ENCODE measurements at places on chromosomes 13 and 19. TPM values are rescaled to one million over a fixed set of nuclear protein-coding genes. Genes with fewer than 3 reads are reported as not detected.

DNA sequence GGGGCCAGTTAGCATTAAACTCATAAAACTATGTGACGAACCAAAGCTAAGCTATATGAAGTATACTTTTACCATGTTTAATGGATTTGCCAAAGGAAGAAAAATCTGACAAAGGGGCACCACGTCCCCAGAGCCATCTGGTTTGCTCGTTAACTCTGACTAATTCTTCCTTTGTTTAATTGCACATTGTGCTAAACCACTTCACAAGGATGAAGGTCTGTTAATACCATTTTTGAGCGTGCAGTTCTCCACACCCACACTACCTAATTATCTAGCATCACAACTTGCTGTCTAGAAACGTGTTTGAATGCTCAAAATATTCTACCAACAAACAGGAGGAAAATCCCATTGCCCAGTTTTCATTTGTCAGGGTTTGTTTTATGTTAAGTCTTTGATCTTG lies 74.8 kb downstream of the COL4A1 start:
- no peak for ATAC-seq

DNA sequence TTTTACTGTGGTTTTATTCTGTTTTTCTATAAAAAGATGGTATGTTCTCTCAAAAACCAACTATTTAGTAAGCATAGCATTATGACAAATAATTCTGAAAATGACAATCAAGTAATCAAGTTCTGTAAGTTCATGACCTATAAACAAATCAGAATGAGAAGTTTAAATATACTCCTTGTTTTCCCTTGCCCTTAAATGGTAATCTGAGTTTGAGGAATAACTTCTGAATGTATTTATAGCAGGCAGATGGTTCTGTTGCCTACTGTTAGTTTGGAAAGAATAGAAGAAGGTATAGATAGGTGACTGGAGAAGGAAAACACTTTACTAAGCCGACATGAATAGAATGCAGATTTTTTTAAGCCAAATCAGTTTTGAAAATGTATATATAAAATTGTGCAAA lies 63.9 kb downstream of the POSTN start:
- no peak for ATAC-seq

DNA sequence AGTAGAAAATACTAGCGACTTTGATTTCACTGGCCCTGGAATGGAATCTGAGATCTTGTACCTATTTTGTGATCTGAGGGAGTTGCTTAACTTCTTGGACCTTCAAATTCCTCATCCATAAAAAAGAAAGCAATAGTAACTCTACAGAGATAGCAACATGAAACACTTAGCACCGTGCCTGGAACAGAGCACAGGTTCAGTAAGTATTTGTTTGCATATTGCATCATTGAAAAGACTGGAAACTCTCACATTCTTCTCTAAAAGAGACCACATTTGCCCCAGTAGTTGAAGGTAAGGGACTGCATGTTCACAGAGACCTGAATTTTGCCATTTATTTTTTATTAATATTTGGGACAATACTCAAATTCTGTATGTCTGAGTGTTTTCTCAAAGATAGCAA lies 358.1 kb downstream of the COG6 start:
- ATAC-seq, result no peak

DNA sequence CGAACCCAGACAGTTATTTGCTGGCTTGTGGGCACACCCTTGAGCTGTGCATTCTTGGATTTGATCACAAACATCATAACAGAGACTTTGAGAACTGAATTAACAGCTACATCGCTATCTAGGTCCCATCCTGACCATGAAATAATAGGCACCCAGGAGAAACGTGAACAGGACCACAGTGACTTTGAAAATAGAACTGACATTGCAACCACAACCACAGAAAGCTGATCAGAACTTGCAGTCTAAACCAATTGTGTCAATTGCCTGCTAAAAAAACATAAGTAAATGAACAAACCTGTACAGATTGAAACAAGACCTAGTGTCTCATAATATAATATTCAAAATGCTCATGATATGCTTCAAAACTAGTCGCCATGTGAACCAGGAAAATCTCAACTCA lies 18.3 kb upstream of the KATNAL1 start:
- peak; percentile 18 for ATAC-seq

ZNF415 gene
- total RNA-seq, result 3.3 TPM

TJP3 gene
- 1.5 TPM for total RNA-seq

DNA sequence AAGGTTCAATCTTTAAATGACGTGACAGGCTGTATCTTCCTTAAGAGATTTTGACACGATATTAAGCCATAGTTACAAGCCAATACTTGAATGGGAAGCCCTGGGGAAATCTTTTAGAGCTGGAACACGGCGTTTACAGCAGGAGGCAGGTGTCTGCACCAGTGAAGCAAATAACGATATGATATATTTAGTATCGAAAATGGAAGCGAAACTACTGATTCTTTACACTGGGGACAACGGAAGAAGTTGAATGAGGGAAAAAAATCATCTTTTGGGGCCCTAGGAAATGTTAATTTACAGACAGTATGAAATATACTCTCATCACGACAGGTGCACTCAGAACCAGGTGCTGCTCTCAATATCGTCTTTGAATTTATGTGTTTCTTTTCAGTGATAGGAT lies 793.9 kb upstream of the PCDH20 start:
- no peak for ATAC-seq
